ENCODE measurements at places on chromosomes 3 and 15. TPM values are rescaled to one million over a fixed set of nuclear protein-coding genes. Genes with fewer than 3 reads are reported as not detected.
A peak's percentile ranks its signal among the peaks of the same experiment; 100 is the strongest.

The WDR49 gene
- 5.5 TPM for total RNA-seq

The AMIGO3 gene
- 1.1 TPM for total RNA-seq

The TCAIM gene
- total RNA-seq: 37.6 TPM

The SHC4 gene
- total RNA-seq: 5.3 TPM

The TAGLN3 gene
- not detected for total RNA-seq

DNA sequence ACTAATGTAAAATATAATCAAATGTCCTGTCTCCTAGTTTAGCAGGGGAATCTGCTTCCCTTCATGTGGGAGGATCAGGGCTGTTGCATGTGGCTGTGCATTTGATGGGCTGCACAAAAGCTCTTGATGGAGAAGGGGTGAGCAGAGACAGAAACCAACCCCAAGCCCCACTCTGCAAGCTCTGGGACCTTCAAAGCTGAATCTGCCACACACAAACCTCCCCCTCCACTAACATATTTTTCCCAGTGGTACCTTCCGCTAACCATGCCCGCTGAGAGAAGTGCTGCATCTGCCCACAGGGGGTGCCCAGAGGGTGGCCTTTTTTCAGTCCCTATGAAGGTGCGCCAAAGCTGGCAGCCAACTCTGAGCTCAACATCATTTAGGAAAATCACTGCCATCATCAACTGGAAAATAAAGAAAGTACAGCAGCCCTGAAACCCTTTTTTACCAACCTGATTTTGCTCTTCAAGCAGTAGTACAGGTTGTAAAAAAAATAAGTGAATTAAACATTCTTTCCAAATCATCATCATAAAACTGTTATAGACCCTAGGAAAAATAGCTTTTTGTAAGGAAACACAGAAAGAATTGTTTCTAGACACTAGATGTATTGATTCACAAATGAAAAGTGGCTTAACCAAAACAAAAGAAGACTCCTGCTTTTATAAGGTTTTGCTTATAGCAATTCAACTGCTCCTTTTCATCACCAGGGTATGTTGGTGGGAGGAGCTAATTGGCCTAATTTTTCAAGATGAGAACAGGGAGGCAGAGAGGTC, 97.0 kb downstream of the HHLA2 start:
- no peak overlapping the region for H3K27ac ChIP-seq
- no peak for DNase-seq
- no peaks in the 10 kb centered on the region for H3K27me3 ChIP-seq
- H3K4me3 ChIP-seq: no peak overlapping the region
- no peaks in the 10 kb centered on the region for H3K36me3 ChIP-seq
- no peaks in the 10 kb centered on the region for H3K4me1 ChIP-seq

DNA sequence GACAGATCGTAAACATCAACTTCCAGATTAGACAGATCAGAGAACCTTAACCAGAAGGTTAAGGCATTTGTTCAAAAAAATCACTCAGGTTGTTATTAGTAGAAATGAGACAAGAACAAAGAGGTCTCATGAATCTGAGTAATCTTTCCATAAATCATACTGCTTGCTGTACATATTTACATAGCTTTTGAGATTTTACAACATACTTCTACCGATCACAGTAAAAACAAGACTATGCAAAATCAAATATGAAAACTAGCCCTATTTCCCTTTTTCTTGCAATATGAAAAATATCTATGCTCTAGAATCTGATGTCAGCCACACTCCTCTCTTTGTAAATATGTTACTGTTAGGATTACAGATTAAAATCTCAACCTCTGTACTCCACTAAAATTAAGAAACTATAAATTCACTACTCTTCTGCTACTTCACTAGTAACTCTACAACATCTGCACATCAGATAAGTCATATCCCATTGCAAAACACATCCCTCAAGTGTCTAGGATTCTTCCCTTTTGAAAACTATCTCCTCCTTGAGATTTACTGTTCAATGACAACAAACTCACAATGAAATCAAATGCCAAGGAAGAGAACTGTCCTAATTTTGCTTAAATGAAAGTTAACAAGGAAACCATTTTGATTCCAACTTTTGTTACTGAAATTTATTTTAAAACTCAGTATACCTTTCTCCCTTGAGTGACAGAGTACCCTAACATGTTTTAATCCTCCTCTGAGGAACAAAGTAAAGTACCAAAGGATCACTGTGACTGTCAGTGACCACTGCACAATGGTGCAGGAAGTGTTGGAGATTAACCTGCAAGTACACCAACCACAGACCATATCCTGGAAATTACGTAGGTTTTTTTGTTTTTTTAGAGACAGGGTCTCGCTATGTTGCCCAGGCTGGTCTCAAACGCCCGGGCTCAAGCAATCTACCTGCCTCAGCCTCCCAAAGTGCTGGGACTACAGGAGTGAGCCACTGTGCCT, 12.8 kb downstream of the DCUN1D1 start:
- no peaks in the 10 kb centered on the region for H3K27me3 ChIP-seq
- H3K27ac ChIP-seq: no peak overlapping the region
- H3K4me3 ChIP-seq: no peak overlapping the region
- H3K36me3 ChIP-seq: no peaks in the 10 kb centered on the region
- peaks cover 25% of the 10 kb centered on the region for H3K4me1 ChIP-seq

GRCh38 chr3:156605686-156606605, 51.0 kb upstream of the SSR3 start:
- H3K4me1 ChIP-seq: no peaks in the 10 kb centered on the region
- peak overlapping the region; percentile 34 for H3K4me3 ChIP-seq
- no peaks in the 10 kb centered on the region for H3K27me3 ChIP-seq
- no peaks in the 10 kb centered on the region for H3K36me3 ChIP-seq
- peak overlapping the region; percentile 71 for H3K27ac ChIP-seq
- peak; percentile 71 for DNase-seq

DNA sequence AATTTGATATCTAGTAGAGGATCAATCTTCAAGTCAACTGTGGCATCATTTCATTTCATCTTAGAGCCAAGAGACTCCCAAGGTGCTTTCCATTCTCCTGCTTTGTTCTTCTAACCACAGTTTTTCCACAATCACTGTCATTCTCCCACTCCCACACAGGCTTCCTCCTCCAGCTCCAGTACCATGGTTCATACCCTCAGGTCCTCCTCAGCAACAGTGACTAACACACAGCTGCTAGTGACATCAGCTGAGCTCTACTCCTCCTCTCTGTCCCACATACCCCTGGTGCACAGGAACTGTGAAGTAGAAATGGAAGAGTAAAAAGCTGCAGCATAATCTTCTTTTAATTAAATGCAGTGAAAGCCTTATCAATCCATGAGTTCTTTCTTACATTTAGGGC, 200.2 kb upstream of the DPH6 start:
- no peaks in the 10 kb centered on the region for H3K27me3 ChIP-seq
- no peaks in the 10 kb centered on the region for H3K4me1 ChIP-seq
- H3K4me3 ChIP-seq: no peak overlapping the region
- DNase-seq: no peak
- no peaks in the 10 kb centered on the region for H3K36me3 ChIP-seq

DNA sequence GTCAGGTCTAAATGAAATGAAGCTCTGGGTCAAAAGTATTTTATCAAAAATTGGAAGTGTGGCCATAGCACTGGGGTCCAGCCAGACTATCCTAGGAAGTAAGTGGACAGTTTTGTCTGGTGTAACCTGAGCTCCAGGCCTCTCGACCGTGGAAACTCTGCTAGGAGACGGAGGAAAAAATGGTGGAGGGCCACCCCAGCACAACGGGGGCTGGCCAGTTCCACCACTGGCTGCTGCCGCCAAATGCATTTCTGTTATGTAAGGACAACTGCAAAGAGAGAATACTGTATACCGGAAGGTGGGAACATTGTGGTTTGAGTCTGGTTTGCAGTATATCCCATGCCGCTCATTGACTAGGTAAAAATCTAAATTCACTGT, 235.7 kb downstream of the GREM1 start:
- H3K27ac ChIP-seq: no peak overlapping the region
- H3K4me1 ChIP-seq: no peaks in the 10 kb centered on the region
- no peak overlapping the region for H3K4me3 ChIP-seq
- DNase-seq: no peak

- H3K4me3 ChIP-seq: no peak overlapping the region
- DNase-seq: no peak
- no peaks in the 10 kb centered on the region for H3K27me3 ChIP-seq
- no peak overlapping the region for H3K27ac ChIP-seq
- H3K4me1 ChIP-seq: peaks cover 16% of the 10 kb centered on the region
- no peaks in the 10 kb centered on the region for H3K36me3 ChIP-seq
Observed at GRCh38 chr3:17195192-17195611, 310.4 kb downstream of the PLCL2 start.

- no peaks in the 10 kb centered on the region for H3K4me1 ChIP-seq
- DNase-seq: no peak
- peaks cover 26% of the 10 kb centered on the region for H3K36me3 ChIP-seq
- no peaks in the 10 kb centered on the region for H3K27me3 ChIP-seq
- no peak overlapping the region for H3K4me3 ChIP-seq
- H3K27ac ChIP-seq: no peak overlapping the region
Observed at GRCh38 chr15:70669006-70669602, 94.3 kb downstream of the UACA start.

DNA sequence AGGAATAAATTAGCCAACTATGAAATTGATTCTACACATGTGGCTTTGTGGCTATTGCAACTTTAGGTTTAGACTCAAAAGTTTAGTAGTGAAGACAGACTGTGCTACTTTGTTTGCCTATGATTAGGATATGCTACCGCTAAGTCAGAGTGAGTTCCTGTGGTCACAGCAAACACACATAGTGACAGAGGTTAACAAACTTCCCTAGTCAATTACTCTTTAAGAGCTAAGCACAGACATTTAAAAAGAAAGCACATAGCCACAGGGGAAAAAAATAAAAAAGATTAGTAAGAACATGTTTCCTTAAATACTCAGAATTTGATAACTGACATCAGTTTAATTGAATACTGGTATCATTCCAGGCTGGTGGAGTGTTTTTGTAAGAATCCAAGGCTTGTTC, 207.1 kb downstream of the GBE1 start:
- H3K36me3 ChIP-seq: no peaks in the 10 kb centered on the region
- H3K27ac ChIP-seq: no peak overlapping the region

DNA sequence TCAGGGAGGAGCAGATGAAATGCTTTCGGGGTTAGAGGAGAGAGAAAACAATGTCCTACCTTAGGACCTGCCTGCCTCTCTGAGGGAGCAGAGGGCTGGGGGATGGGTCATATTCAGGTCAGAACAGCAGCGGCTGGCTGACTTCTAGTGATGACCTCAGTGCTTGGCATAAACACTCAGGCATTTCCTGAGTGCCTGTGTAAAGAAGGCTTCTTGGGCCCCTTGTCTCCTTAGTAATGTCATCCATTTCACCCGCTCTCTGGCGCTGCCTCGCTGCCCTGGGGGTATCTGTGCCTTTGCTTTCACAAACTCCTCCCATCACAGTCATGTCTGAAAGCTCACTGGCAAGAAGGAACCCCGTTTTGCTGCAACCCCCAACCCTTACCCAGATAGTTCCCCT, 82.9 kb upstream of the GSK3B start:
- no peak overlapping the region for H3K4me3 ChIP-seq
- no peaks in the 10 kb centered on the region for H3K36me3 ChIP-seq
- H3K4me1 ChIP-seq: no peaks in the 10 kb centered on the region
- peak; percentile 63 for DNase-seq
- no peaks in the 10 kb centered on the region for H3K27me3 ChIP-seq
- peak overlapping the region; percentile 40 for H3K27ac ChIP-seq

- H3K36me3 ChIP-seq: no peaks in the 10 kb centered on the region
- H3K27ac ChIP-seq: no peak overlapping the region
- no peaks in the 10 kb centered on the region for H3K4me1 ChIP-seq
Observed at GRCh38 chr15:87871258-87871681, 385.3 kb downstream of the NTRK3 start.

DNA sequence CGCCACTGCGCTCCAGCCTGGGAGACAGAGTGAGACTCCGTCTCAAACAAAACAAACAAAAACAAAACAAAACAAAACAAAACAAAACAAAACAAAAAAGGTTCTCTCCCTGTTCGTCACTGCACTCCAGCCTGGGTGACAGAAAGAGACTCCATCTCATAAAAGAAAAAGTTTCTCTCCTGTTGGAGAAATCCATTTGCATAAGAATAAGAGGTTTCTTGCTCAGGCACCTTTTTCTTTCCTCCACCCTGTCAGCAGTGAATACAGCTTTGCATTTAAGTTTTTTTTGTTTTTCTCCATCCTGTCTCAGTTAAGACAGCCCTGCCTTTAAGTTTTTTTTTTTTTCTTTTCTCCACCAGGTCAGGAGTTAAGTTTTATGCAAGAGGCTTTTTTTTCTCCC, 109.5 kb downstream of the DPH6 start:
- no peaks in the 10 kb centered on the region for H3K36me3 ChIP-seq
- H3K4me3 ChIP-seq: no peak overlapping the region
- H3K27me3 ChIP-seq: no peaks in the 10 kb centered on the region
- DNase-seq: no peak
- no peaks in the 10 kb centered on the region for H3K4me1 ChIP-seq

DNA sequence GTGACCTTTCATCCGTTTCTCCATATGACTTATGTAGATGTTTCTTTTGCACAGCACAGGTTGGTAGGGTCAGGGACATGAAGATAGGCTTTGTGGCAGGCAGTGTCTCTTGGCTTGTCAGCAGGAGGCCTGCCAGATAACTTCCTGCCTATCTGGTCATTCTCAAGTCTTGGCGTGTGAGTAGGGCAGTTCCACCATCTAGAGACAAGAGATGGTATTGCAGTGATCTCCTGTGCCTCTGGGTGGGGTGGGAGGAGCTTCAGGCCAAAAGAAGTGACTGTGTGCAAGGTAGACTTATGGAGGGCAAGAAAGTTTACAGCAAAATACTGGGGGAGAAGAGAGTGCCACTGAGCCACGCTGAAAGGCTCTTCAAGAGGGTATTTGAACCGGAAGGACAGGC, 11.0 kb downstream of the TEX264 start:
- DNase-seq: no peak
- H3K4me1 ChIP-seq: no peaks in the 10 kb centered on the region
- H3K27ac ChIP-seq: no peak overlapping the region
- no peaks in the 10 kb centered on the region for H3K27me3 ChIP-seq

DNA sequence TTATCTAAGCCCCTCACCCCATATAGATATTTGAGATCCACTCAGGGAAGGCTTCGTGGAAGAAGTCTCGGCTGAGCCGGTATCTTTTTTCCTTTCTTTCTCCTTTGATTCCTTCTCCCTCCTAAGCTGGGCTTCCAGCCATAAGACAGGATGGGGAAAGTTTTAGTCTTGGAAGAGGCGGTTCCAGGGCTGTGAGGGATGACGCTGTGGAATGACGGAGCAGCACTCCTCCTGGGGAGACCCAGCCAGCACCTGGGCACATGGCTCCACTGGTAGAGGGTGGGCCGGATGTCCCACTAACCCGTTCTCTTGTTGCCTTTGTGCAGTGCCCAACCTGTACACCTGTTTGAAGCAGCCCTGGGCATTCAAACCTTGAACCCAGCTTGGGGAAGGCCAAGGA, 43.2 kb upstream of the FAM107A start:
- H3K4me1 ChIP-seq: no peaks in the 10 kb centered on the region
- H3K27me3 ChIP-seq: no peaks in the 10 kb centered on the region
- H3K4me3 ChIP-seq: no peak overlapping the region
- DNase-seq: no peak

Data from right atrium auricular region (tissue), 2 donors.